ENCODE measurements at places on chromosomes 3 and 15.

DNA sequence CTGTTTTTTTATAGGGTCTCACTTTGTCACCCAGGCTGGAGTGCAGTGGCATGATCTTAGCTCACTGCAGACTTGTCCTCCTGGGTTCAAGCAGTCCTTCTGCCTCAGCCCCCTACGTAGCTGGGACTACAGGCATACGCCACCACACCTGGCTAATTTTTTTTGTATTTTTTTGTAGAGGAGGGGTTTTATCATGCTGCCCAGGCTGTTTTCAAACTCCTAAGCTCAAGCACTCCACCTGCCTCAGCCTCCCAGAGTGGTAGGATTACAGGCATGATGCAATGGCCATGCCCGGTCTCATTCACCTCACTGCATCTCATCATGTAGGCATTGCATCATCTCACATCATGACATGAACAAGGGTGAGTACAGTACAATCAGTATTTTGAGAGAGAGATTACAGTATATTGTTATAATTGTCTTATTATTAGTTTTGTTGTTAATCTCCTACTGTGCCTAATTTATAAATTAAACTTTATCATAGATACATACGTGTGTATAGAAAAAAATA lies 74.3 kb upstream of the EOMES start:
- DNase-seq = no peak

DNA sequence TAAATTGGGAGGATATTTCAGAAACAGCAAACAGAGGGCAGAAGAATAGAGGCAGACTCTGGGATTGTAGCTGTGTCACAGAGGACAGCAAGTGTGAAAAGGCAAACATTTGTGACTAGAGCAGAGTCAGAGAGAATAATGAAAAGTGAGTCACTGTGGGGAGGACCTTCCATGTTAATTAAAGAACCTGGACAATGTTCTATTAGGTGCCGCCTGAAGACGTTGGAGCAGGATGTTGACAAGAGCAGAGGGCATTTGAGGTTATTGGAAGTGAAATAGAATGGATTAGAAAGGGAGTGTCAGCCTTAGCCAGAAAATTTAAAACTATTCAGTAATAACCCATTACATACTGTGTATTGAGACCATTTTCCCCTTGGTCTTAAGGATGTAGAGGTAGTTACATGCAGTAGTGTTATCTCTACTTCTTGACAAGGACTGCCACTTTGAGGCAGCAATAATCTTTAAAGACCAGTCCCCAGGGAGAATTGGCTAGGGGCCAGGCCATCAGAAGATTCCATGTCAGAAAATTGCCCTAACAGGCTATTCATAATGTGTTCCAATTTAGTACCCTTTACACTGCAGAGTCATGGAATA lies 5.8 kb downstream of the ACKR2 start:
- no peak for DNase-seq

DNA sequence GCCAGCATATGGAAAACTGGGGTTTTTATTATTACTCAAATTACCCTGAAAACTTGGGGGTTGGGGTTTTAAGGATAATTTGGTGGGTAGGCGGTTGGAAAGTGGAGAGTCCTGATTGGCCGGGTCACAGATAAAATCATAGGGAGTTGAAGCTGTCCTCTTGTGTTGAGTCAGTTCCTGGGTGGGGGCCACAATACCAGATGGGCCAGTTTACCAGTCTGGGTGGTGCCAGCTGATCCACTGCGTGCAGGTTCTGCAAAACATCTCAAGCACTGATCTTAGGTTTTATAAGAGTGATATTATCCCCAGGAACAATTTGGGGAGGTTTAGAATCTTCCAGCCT lies 4.9 kb upstream of the ZNF662 start:
- no peak for DNase-seq

- DNase-seq = no peak
Observed at GRCh38 chr3:127690823-127691452, 18.2 kb downstream of the ABTB1 start.

DNA sequence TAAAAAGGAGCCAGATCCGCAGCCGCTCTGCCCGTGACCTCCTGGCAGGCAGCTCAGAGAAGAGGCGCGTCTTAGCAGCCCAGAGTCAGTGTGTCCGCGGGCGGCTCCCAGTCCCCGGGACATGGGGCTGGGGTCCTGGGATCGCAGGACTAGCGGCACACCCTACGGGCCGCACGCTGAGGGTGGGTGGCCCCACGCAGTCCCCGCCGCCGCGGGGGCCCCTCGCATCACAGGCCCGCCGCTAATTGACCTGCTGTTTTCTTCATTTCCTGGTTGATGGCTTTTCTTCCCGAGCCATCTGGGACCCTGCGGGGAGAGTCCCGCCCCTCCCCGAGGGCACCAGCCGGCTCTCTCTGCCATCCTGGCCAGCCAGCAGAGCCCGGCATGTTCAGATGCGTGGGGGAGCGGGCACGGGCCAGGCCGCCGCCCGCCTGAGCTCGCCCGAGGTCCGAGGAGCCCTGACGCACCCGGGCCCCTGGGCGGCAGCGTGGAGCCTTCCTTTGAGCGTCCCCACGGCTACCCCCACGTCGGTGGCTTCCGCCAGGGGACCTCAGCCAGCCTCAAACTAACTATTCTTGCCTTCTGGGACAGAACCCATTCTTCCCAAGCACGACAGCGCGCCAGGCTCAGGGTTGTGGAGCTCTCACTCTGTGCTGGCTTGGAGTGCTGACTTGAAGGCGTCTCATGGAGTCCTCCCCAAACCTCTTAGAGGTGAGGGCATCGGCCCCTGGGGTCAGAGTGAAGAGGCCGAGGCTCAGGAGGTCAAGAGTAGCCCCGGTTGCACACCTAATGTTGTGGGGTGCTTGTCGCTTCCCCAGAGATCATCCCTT lies 34.6 kb upstream of the CACNA2D3 start:
- DNase-seq = no peak

DNA sequence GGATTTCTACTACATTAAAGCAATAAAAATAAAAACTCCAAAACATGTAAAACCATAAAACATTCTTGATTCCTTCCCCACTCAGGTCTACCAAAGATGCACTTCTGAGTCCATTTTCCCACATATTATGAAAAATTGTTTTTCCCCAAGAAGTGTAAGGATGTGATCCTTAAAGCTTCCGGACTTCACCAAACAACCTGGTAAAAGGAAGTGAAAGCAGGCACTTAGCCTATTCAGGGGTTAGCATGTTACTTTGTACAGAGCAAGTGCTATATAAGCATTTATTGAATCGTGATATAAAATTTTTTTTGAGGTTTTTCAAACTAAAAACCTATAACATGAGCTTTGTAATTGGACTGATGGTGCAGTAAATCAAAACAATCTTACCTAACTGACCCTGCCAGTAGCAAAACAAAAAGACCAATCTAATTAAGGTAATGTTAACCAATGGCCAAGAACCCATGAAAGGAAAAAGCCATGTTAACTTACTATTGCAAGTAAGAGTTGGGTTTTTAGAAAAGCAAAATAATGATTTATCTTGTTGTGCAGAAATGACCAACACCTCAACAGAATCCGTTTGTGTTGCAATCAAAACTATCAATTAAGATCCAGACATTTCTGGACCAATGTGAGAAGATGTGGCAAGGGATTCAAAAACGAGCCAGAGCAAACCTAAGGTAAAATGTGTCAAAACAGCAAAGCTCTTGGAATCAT lies 1.8 kb downstream of the SETD2 start:
- no peak for DNase-seq

DNA sequence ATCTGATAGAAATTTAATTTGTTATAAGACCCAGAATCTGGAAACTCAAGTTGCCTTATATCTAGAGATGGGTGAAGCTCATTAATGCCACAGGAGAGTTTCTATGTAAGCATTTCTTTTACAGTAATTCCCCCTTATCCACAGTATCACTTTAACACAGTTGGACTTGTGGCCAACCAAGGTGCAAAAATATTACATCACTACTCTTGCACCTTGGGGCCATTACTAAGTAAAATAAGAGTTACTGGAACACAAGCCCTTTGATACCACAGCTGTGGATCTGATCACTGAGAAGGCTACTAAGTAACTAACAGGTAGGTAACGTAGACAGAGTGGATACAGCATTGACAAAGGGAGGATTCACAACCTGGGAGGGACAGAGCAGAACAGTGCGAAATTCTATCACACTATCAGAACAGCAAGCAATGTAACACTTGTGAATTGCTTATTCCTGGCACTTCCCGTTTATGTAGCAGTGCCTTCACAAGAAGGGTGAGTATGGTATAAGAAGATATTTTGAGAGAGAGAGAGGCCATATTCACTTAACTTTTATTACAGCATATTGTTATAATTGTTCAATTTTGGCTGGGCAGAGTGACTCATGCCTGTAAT lies 33.9 kb upstream of the TOPBP1 start:
- DNase-seq = no peak

- no peak for DNase-seq
Observed at GRCh38 chr3:25038271-25038670, 389.8 kb upstream of the RARB start.

DNA sequence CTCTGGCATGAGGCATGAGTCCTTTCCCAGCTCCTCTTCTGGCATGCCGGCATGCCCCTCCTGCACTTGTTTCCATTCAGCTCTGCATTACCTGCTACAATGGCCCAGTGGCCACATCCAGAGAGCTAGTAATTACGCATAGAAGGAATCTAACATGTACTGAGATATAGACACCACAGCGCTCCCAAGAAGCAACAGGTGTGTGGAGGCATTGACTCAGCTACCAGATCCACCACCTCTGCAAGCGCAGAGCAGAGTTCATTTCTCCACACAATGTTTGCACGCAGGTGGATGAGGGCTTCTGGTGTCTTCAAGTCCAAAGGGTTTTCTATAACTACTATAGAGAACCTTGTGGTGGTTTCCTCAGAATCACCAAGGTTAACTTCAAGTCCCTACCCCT lies 4.2 kb downstream of the MOBP start:
- no peak for DNase-seq

DNA sequence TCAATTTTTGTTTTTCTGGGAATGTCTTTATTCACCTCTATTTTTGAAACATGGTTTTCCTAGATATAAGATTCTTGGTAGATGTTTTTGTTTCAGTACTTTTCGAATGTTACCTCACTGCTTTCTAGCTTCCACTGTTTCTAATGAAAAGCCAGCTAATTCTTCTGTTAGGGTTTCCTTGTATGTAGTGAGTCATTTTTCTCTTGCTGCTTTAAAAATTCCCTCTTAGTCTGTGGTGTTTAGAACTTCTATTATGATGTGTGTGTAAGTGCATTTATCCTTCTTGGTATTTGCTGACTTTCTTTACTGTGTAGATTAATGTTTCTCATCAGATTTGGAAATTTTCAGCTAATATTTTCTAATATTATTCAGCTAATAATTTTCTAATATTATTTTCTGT lies 151.1 kb upstream of the OSTN start:
- DNase-seq = no peak

GRCh38 chr3:186960347-186960746 lies 30.0 kb downstream of the ST6GAL1 start:
- DNase-seq = no peak

DNA sequence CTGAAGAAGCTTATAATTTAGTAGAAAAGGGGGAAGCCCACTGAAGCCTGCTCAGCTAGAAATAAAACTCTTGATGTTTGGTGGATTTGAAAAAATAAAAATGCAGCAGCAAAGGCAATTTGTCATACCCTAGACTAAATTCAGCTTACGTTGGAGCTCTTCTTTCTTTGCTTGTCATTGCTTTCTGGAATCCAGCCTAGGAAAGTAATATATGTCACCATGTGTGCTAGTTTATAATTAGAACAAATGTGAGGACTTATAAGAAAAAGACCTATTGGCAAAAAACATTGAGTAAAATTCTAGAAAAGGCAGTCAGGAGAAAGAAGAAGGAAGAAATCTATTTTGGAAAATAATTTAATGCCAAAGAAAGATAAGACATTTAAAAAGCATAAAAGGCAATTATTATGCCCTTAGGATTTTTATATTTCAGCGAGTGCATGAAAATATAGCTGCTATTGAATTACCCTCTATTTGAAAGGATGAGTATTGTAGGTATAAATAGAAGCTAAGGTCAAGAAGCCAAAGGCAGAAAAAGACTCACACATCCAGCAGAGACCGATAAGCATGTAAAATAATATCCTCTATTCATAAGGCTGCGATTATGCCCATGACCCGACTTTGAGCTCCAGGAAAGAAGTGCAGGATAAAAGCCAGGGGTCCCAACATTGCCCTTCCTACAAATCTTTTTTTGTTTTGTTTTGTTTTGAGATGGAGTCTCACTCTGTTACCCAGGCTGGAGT lies 10.6 kb upstream of the BTBD1 start:
- no peak for DNase-seq

- no peak for DNase-seq
Observed at GRCh38 chr3:169813278-169813677, 574 bp upstream of the LRRC34 start.

GRCh38 chr3:50652709-50653108 lies 22.0 kb upstream of the DOCK3 start:
- no peak for DNase-seq

DNA sequence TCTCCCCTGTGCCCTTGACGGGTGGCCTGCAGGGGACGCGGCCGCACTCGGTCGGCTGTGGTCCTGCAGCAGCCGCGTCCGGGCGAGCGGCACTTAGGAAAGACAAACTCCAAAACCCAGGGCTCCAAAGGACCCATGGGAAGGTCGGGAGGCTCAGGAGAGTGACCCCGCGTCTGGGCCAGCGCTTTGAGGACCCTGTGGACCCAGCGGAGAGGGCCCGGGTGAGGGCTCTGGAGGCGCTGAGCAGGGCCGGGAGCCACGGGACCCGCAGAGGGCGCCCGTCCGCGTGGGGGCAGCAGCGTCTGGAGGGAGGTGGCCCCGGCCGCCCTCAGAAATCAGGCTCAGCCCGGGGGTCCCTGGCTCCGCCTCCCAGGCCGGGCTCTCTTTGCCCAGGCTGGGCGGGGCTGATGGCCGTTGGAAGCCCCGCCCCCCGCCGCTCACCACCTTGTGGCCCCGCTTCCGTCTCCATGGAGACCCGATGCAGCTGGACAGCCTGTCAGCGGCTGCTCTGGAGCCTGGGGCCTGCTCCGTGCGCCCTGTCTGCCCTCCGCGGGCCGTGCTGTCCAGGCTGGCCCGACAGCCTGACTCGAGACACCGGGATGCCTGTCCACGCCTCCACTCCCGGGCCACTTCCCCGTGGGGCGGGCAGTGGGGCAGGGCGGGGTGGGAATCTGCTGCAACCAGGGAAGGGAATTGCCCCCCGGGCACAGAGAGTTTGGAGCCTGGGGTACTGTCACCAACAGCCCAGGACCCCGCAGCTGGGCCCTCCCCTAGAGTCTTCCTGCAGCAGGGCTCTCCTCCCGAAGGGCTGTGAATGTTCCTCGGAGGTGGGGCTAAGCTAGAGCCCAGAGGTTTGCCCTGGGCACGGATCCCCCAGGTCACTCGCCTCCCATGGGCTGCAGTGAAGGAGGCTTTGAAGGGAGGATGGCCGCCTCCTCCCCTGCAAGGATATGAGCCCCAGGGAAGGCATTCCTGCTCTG lies 34.8 kb upstream of the RPL32 start:
- no peak for DNase-seq

All from activated CD8-positive, alpha-beta memory T cell treated with anti-CD3 and anti-CD28 coated beads for 48 hours (primary cell).